ENCODE measurements at places on chromosomes 4 and X. TPM values are rescaled to one million over a fixed set of nuclear protein-coding genes. Genes with fewer than 3 reads are reported as not detected.

DNA sequence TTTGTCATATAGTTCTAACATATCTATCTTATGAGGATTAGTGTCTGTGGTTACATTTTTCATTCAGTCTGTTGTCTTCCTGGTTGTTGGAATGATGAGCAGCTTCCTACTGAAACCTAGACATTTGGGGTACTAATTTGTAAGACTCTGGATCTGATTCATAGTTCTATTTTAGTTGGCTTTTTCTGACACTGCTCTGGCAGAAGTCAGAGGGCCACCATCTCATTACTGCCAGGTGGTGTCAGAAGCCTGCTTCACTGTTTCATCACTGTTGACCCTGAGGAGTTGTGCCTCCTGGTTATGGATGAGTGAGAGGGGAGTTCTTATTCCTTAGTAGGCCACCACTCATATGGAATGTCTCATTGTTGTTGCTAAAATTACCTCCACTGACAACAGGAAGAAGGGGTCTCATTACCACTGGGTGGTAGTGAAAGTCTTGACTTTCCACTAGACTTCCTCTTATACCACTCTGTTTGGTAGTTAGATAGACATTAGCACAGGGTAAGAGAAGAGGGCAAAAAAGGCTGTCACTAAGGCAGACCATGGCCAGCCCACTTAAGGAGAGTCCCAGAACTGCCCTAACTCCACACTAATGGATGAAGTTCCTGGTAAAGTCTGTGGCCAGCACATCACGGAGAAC lies 395.2 kb downstream of the SPOCK3 start:
- no peak for DNase-seq
- H3K36me3 ChIP-seq = no peaks in the 10 kb centered on the region
- no peak overlapping the region for H3K27ac ChIP-seq
- H3K4me3 ChIP-seq = no peak overlapping the region

GRCh38 chr4:59339631-59340030 lies 1860.5 kb upstream of the ADGRL3 start:
- no peaks in the 10 kb centered on the region for H3K36me3 ChIP-seq
- H3K4me1 ChIP-seq = no peaks in the 10 kb centered on the region
- H3K27me3 ChIP-seq = no peaks in the 10 kb centered on the region
- DNase-seq = no peak
- no peak overlapping the region for H3K4me3 ChIP-seq

DNA sequence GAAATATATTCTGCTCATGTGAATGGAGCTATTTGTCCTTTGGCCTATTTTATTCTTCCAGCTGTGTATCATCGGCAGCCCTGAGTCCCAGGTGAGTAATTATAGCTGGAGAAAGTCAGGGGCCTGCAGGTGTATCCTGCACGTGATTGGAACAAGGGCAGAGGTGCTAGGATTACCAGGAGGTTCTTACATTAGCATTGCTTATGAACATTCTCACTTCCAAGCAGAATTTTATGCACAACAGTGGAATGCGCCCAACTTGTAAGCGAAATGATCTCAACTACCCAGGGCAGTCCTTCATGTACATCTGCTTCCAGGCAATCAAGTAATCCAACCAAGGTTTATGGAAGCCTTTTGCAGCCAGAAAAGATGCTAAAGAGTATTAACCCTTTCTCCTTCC lies 68.9 kb upstream of the NRK start:
- no peak overlapping the region for H3K4me3 ChIP-seq
- DNase-seq = no peak
- no peaks in the 10 kb centered on the region for H3K4me1 ChIP-seq

- H3K27ac ChIP-seq = no peak overlapping the region
- H3K4me3 ChIP-seq = no peak overlapping the region
- no peaks in the 10 kb centered on the region for H3K27me3 ChIP-seq
- no peak for DNase-seq
Observed at GRCh38 chr4:163603257-163603656, 108.8 kb downstream of the TMA16 start.

- no peaks in the 10 kb centered on the region for H3K4me1 ChIP-seq
- DNase-seq = no peak
- no peak overlapping the region for H3K4me3 ChIP-seq
Observed at GRCh38 chrX:68487254-68487653, 11.6 kb upstream of the YIPF6 start.

DNA sequence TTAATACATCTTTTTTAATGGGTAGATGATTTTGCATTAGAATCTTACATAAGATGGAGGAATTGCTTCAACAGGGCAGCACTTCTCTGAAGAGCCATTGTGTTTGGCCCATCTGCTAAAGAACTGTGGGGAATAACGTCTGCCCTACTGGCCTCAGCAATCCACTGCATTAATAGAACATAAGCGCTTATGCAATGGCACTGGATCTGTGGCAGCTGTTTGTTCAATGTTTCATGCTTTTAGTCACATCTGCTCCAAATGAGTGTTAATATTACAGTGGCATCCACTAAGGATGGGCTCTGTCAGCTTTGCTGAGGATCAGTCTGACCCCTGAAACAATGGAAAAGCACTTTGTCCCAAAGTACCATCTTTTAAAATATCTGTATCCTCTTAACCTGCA lies 279.0 kb upstream of the GK2 start:
- no peak for DNase-seq
- H3K4me3 ChIP-seq = no peak overlapping the region

DNA sequence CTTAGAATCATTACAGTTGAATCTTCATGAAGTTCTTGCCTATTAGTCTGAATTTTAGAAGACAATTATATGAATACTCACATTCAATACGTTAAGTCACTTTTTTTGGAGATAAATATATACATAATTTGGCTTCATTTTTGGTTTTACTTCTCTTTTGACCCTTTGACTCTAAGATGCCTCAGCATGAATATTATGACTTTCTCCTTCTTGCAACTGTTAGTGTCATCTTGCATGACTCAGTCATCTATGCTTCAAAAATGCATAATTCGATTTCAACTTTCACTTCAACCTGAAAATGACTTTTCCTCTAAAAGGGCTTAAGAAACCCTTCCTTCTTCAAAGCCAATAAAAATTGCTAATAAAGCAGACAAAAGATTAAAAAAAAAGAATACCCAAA lies 1427.5 kb downstream of the ADGRL3 start:
- DNase-seq = no peak
- no peaks in the 10 kb centered on the region for H3K36me3 ChIP-seq
- no peaks in the 10 kb centered on the region for H3K27me3 ChIP-seq
- no peak overlapping the region for H3K4me3 ChIP-seq

GRCh38 chrX:7435822-7436221 lies 287.9 kb upstream of the PUDP start:
- no peak overlapping the region for H3K27ac ChIP-seq
- no peaks in the 10 kb centered on the region for H3K36me3 ChIP-seq
- H3K4me3 ChIP-seq = no peak overlapping the region
- H3K4me1 ChIP-seq = no peaks in the 10 kb centered on the region

DNA sequence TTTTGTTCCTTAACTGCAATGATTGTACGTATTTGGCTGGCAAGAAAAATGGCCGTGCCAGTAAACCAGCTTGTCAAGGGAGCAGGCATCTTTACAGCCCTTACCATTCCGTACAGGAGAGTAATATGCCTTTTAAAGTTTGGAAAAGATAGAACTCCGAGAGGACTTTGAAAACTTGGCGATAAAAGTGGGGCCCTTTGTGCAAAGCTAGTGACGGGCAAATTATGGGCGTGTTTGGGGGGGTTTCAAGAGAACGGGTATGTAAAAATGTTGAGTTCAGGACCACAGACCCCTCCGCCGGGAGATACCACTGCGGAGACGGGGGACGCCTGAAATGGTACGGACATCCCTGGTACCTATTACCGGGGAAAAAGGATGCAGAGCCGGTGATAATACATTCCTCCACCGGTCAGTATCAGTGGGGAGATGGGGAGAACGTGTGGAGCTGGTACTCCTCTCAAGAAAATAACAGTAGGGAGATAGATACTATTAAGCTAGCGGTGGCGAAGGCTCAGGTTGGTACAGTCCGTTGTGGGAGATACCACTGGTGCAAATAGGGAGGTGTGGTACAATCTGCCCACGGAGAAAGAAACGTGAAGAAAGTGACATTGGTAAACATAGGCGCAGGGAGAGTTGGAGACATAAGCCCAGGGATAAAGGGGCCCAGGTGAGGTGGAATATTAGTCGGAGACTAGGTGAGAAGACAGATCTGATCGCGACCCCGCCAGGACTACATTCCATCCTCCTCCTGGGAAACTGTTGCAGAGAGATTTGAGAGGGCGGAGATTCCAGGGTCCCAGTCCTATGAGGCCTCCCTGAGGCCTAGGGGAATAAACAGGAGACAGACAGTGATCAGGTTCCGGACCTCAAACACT lies 14.5 kb downstream of the SPACA5 start:
- no peaks in the 10 kb centered on the region for H3K36me3 ChIP-seq
- H3K27me3 ChIP-seq = no peaks in the 10 kb centered on the region
- peak; percentile 76 for DNase-seq
- H3K4me3 ChIP-seq = peak overlapping the region; percentile 77
- peaks cover 11% of the 10 kb centered on the region for H3K4me1 ChIP-seq
- peak overlapping the region; percentile 87 for H3K27ac ChIP-seq

DNA sequence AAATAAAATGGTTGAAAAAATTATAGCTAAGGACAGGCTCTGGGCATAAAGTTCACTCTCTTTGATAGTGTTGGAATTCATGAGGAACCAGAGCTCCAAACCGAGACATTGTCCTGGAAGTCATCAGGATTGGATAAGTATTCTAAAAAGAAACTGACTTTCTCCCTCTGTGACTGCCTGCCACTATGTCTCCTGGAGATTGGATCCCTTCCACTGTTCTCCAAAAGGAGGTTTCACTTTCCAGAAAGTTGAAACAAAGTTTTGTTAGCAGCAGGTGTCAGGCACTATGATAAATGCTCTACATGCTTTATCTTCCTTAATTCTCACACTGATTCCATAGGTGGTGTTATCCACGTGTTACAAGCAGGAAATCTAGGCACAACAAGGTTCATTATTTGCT lies 16.8 kb downstream of the BANK1 start:
- no peak overlapping the region for H3K27ac ChIP-seq
- no peak overlapping the region for H3K4me3 ChIP-seq
- no peaks in the 10 kb centered on the region for H3K4me1 ChIP-seq

- no peaks in the 10 kb centered on the region for H3K36me3 ChIP-seq
- H3K4me1 ChIP-seq = peaks cover 22% of the 10 kb centered on the region
- DNase-seq = peak; percentile 54
- no peaks in the 10 kb centered on the region for H3K27me3 ChIP-seq
- H3K4me3 ChIP-seq = no peak overlapping the region
Observed at GRCh38 chrX:148310426-148311165, 189.8 kb upstream of the AFF2 start.

Gene CCDC160
- total RNA-seq = not detected

Gene NUDT11
- total RNA-seq = 0.47 TPM

Gene SMIM10
- total RNA-seq = not detected

Gene USP17L18
- not detected for total RNA-seq

Gene CXCL1
- total RNA-seq = not detected

Gene CSN1S1
- total RNA-seq = not detected

Gene CRMP1
- not detected for total RNA-seq
